ENCODE measurements at places on chromosomes 7 and 10.

DNA sequence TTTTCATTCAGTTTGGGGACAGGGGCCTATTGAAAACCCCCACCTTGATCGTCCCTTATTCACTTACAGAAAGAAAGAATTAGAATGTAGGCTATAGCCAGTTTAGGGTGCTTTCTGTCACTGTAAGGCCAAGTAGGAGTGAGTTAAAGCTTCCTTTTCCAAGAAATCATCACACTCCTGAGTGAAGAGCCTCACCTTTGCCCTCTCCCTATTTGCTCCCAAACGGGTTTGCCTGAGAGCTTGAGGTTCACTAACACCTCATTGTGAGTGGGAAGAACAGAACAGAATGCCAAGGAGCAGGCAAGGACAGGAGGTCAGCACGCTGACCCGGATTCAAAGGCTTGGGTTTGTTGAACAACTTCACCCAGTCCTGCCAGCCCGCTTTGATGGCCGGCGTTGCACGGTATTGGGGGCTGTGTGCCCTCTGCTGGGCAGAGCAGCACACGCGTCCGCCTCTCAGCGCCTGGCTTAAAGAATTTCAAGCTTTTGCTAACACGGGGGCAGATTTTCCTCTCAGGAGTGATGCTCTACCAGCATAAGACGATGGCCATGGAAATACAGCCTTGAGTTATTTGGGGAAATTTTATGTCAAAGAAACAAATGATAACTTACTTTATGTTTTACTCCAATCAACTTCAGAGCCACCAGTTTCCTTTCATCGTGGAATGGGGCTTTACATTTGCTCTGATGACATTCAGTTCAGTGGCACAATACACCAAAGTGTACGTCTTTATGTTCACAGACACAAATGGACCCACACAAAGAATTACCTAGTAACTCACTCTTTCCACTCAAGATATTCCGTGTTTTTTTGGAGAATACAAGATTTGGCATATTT lies 470.0 kb downstream of the SUGCT start:
- peak; percentile 41 for DNase-seq

DNA sequence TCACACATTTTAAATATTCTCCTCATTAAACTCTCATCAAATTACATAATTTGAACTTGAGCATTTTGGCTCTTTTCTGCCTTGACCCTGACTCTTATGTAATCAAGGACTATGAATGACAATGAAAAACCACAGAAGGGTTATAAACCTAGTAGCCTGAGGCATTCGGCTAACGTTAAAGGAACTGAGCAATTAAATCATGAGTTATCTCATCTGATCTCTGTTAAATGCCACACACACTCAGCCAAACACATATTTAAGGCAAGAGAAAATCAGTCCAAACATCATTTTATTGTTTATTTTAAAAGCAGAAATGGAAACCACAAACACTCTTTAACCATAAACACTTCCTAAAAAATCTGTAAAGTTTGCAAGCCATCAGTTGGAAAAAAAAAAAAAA lies 204.3 kb downstream of the DGKI start:
- DNase-seq, result no peak

DNA sequence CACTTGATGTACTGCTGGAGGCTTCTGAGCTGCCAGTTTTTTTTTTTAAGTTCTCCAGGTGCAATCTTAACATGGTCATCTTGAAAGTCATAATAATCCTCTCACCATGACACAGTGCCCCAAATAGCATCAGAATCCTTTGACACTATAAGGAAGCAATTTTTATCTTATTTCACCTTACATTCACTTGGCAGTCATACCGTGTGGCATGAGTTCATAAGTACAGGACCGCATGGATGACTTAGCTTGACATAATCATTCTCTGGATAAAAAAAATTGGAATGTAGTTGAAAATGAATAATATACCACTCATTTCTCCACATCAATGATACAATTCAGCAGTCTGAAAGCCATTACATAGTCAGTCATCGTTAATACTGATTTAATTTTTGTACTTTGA lies 25.6 kb upstream of the TMEM196 start:
- DNase-seq, result no peak

DNA sequence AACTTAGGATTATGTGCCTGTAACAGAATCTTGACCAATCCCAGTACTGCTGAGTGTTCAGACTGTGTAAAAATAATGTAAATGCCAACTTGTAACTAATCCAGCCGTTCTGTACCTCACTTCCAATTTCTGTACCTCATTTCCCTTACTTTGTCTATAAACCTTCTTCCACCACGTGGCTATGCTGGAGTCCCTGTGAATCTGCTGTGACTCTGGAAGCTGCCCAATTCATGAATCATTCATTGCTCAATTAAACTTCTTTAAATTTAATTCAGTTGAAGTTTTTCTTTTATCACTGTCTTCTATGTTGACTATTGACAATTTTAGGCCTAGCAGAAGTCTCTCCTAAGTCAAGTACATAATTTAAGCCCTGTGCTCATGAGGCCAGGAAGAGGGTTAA lies 215.3 kb upstream of the RHOBTB1 start:
- no peak for DNase-seq

- DNase-seq, result no peak
These were observed 19.7 kb upstream of the LAMB4 start for GRCh38 chr7:108149908-108150307.

Measured in OCI-LY7 (cell line).